CD4-positive, alpha-beta T cell treated with Interleukin-1 beta for 1 hour (primary cell): ENCODE measurements at places on chromosomes 16 and 17.
A peak's percentile ranks its signal among the peaks of the same experiment; 100 is the strongest.

DNA sequence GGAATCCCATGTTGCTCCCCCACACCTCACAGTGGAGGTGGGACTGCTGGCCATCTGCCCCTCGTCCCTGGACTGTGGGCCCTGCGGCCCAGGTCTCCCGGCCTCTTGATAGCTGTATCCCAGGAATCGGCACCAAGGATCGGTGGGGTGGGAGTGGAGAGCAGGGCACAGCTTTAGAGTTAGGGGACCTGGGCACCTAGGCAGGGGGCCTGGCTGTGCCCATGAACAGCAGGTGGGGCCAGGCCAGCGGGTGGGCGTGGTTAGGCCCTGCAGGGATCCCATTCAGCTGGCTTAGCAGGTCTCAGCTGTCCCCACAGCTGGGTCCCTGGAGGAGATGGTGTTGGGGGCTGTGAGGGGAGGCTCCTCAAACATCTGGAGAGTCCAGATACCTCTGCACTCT, 49.2 kb downstream of the SREBF1 start:
- DNase-seq, result no peak

DNA sequence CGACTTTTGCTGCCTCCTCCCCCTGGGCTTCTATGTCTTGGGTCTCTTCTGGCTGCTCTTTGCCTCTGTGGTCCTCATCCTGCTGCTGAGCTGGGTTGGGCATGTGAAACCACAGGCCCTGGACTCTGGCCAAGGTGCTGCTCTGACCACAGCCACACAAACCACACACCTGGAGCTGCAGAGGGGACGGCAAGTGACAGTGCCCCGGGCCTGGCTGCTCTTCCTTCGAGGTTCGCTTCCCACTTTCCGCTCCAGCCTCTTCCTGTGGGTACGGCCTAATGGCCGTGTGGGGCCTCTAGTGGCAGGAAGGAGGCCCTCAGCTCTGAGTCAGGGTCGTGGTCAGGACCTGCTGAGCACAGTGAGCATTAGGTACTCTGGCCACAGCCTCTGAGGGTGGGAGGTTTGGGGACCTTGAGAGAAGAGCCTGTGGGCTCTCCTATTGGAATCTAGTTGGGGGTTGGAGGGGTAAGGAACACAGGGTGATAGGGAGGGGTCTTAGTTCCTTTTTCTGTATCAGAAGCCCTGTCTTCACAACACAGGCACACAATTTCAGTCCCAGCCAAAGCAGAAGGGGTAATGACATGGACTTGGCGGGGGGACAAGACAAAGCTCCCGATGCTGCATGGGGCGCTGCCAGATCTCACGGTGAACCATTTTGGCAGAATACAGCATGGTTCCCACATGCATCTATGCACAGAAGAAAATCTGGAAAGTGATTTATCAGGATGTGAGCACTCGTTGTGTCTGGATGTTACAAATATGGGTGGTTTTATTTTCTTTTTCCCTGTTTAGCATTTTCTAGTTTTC, 2.3 kb downstream of the GP1BA start:
- peak; percentile 29 for DNase-seq

DNA sequence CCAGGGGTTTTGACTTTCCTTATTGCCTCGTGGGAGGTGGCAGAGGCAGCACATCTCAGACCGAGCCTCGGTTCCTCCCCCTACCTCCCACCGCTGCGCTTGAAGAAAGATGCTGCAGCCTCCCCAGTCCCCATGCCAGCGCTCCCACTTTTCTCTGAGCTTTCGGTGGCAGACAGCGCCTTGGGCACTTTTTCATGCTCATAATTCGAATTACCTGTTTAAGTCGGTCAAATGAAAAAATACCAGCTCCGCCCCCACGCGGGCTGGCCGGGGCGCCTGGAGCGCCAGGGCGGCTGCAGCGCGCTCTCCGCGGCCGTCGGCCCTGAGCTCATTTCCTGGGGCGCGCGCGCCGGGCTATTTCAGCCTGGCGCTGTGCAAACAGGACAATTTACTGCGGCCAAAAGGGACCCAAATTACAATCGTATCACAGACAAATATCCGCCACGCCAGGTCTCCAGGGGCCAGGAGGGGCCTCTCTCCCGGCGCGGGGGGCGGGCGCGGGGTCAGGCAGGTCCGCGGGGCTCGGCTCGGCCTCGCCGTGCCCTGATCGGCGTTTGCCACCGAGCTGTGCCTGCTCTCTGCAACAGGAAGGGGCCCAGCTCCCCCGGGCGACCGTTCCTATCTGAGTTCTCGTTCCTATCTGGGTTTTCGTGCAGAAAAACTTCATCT, 45.0 kb downstream of the SOST start:
- DNase-seq, result no peak

- DNase-seq, result no peak
Measured at GRCh38 chr17:19510903-19511302, 22.8 kb upstream of the SLC47A1 start.

DNA sequence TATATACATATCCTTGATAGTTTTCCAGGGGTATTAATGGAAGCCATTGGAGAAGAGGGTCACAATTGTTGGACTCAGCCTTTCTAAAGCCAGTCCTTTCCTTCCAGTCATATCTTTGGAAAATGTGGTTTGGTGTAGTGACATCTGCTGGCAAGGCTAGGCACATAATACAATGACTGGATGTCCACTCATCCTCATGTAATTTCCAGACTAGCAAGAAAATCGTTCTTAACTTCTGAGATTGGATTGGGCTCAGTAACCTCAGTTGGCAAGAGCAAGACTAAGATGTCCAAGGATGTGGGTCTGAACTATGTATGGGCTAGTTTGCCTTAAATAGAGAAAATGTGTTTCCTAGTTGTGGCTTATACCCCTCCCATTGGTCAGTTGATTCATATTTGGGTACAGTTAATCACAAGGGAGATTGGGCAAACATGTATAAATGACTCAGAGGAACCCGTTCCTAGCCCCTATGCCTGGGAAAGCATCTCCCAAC, 8.7 kb upstream of the KAT7 start:
- peak; percentile 21 for DNase-seq

GRCh38 chr17:7466639-7467341, 12.6 kb downstream of the ZBTB4 start:
- no peak for DNase-seq

GRCh38 chr16:10660950-10661635, 33.6 kb downstream of the TEKT5 start:
- DNase-seq, result no peak

GRCh38 chr17:29699283-29699682, 76.6 kb upstream of the CORO6 start:
- DNase-seq, result no peak

- peak; percentile 55 for DNase-seq
Measured at GRCh38 chr17:16439811-16440351, 24.5 kb downstream of the TRPV2 start.

- no peak for DNase-seq
Measured at GRCh38 chr17:60463157-60463835, 41.0 kb downstream of the CHCT1 start.

DNA sequence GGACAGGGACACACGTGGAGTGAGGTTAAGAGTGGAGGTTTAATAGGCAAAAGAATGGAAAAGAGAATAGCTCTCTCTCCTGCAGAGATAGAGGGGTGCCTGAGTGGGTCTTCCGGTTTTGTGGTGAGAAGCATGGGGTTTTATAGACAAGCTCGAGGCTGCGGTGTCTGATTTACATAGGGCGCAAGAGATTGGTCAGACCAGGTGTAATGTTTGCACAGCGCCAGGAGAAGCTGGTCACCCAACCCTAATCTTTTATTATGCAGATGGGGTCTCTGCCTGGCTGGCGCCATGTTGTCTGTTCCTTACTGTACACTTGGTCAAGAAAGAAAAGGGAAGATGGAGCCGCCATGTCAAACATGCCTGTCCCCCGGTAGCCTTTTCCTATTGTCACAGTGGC, 44.5 kb upstream of the MLYCD start:
- DNase-seq, result no peak

GRCh38 chr16:17944345-17944744, 392.2 kb downstream of the NPIPA8 start:
- no peak for DNase-seq

- no peak for DNase-seq
Measured at GRCh38 chr16:85234310-85235204, 122.3 kb upstream of the CIBAR2 start.

- no peak for DNase-seq
Measured at GRCh38 chr16:16158741-16159374, 64.4 kb downstream of the ABCC6 start.

DNA sequence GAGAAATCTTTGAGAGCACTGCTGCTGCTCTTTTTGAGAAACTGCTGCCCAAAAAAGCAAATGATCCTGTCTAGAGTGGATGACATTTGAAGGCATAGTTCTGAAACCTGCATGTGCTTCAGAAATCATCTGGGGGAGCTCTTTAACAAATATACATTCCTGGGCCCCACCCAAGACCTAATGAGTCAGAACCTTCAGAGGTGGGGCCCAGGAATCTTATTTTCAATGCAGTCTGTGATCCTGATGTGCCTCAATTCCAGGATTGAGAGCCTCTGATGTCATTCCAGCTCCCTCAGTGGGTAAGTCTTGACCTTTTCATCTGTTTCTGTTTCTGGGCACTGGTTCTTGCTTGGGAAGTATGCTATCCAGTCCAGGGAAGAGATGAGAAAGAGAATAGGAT, 42.3 kb downstream of the HNF1B start:
- no peak for DNase-seq

- no peak for DNase-seq
Measured at GRCh38 chr17:67520916-67521774, 144.1 kb downstream of the PITPNC1 start.

DNA sequence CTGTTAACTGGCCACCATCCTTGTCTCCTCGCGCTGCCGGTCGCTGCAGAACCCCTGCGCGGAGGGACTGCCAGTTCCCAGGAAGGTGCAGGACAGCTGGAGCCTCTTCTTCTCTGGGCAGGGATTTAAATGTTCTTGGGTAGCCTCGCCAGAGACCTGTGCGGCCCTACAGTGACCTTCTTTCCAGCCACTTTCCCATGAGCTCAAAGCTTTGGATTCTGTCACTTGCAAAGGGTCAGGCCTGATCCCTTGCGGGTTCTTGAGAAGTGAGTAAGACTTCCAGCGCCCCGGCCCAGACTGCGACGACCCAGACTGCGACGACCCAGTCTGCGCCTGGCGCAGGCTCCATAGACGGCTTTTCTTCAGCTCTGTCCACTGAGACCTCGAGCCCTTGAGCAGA, 1.4 kb upstream of the SLFN5 start:
- no peak for DNase-seq

- DNase-seq, result peak; percentile 37
Measured at GRCh38 chr17:77501101-77501566, 360.4 kb downstream of the SEC14L1 start.

DNA sequence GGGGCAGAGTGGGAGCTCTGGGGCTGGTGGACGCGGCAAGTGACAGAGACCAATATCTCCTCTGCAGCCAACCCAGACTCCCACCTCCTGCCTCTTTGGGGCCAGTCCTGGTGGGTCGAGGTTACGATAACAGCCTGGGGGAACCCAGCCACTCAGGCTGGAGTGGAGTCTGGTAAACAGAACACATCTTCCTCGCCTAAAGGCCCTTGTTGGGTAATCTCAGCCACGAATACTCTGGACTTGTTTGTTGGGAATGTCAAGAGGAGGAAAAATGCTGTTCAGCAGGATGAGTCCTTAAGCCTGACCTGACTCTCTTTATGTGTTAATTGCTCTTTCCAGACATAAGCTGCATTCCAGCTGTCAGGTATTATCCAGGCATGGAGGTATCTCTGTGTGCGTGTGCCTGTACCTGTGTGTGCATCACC, 8.0 kb upstream of the SPNS2 start:
- DNase-seq, result no peak

- DNase-seq, result no peak
Measured at GRCh38 chr17:17752821-17753321, 71.6 kb downstream of the RAI1 start.

GRCh38 chr16:75942936-75943335, 216.6 kb upstream of the CPHXL start:
- no peak for DNase-seq

DNA sequence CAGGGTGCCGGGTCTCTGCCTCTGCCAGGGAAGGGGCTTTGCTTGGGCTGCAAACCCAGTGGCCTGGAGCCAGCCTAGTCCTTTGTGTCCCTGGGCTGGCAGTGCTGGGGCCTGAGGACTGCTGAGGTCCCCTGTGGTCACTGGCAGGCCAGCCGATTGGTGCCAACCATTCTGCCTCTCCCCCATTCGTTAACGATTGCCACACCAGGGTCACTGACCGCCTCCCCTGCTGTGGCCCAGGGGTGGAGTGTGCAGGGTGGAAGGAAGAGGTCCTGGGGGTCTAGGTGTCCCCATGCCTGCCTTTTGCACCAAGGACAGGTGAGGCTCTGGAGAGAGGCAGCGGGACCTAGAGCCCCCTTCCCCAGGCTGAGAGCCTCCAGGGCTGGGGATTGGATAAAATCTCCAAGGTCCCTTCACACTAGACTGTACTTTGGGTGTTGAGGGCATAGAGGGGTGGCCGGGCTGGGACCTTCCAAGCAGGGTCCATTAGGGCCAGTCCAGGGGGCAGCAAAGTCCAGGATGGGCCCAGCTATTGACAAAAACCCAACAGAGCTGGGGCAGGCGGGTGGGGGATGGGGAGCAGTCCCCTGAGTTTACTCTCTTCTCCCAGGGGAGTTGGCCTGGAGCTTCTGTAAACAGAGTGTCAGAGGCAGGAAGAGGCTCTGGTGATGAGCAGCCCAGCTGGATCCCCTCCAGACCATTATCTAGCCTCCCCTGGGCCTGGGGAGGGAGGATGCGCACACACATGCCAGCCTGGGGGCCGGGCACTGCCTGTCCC, 1.1 kb downstream of the VASN start:
- DNase-seq, result no peak

DNA sequence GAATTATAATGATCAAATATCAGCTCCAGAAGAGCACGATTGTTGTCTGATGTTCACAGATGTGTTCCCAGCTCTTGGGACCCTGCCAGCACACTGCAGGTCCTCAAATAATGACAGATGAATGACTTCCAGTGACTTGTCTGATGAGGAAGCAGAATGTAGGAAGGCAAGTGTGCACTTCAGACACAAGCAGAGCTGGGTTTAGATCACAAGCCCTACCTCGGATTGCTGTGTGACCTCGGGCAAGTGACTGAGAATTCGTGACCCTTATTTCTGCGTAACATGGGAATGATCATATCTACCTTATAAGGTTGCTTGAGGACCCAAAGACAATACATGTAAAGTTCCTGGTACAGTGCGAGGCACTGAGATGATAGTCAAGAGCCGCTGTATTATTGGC, 182.2 kb downstream of the ABCC12 start:
- DNase-seq, result no peak

- DNase-seq, result no peak
Measured at GRCh38 chr17:48643697-48644012, 17.5 kb upstream of the HOXB9 start.
